Right lobe of liver (tissue), 6 donors: ENCODE measurements at places on chromosomes 2 and 18.

DNA sequence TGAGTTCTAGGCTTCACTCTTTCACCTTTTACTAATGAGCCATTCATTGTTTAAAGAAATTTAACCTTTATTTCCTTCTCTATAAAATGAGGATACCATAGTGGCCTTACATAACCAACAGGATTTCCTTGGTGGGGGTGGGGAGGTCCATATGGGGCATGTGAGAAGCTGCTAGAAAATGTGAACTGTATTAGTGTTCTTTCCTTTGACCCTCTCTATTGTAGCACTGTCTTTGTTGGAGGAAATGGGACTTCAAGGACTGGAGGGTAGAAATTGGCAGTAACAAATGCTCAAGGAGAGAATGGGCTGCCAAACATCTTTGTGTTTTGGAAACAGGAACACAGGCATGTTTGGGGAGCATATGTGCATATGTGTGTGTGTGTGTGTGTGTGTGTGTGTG lies 468.7 kb upstream of the ZEB2 start:
- DNase-seq = no peak

DNA sequence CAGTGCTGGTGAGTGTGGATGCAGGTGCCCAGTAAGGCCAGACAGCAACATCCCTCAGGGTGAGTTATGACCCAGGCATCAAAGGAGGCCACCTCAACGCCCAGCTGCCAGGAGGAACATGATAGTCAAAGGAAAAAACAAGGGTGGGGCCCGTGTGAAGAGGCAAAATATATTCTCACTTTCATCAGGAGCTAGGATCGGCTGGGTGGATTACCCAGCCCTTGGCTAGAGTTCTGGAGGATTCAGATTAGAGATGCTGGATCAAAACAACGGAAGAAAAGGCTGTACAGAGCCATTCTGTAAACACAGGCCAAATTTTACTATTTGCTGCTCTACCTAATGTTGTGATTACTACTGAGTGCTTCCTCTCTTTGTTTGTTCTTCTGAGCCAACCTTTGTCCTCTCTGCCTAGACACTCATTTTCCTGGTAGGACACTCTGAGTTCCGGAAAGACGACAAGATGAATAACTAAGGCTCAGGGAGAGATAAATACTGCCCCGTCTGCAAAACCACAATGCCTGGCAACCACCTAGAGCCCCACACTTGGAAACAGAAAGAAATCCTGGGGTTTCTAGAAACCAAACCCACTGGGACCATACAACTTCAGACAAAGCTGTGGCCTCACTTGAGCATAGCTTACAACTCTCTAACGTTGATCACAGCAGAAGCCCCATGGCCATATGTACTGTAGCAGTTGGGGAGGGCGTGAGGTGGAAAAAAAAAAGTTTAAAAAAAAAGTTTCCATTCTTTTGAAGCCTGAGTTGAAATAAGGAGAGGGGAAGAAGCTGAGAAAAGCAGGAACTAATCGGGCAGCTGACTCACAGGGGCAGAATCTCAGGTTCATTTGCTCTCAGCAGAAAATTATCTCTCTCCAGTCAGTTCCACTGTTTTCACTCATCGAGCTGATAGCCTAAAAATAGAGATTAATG lies 17.8 kb upstream of the PMAIP1 start:
- DNase-seq = no peak

GRCh38 chr2:101881131-101881530 lies 110.6 kb upstream of the IL1R2 start:
- no peak for DNase-seq

- no peak for DNase-seq
Measured at GRCh38 chr2:232540441-232541041, 1.0 kb downstream of the CHRNG start.

DNA sequence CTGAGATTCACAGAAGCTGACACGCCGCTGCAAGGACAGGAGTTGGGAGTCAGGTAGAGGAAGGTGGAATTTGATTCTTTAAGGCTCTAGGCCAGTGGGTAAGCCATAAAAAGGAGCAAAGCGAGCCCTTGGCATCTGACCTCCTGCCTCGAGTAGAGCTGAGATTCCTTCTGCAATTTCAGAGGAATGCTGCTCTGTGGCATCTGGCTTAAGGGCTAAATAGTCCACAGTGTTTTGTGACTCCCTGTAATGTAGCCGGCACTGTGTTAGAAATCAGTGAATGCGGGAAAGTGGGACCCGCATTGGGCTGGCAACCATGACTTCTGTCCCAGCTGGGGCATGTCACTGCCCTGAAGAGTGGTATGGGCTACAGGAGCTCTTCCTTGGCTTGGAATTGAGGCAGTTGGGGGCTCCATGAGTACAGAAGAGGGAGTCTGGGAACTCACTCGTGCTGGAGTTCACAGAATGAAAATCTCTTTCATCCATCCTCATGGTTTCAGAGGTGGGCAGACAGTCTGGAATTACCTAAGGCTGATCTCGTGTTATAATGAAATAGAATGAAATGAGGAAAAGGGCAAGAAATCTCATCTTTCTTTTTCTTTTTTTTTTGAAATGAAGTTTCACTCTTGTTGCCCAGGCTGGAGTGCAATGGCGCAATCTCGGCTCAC lies 12.7 kb upstream of the MYCN start:
- DNase-seq = no peak

GRCh38 chr2:83665154-83665553 lies 793.9 kb downstream of the SUCLG1 start:
- DNase-seq = no peak

DNA sequence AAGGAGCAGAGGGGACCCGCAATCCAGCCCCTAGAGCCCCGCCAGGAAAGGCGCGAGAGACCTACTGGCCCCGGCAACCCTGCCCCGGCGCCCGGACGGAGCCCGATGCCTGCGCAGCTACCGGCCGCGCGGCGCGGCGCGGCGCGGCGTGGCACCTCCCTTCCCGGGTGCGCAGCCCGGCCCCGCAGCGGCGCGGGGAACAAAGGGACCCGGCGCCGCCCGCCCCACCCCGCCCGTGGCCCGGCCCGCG lies 307 bp downstream of the CDH2 start:
- no peak for DNase-seq

GRCh38 chr2:17976871-17977746 lies 98.6 kb downstream of the KCNS3 start:
- no peak for DNase-seq

- no peak for DNase-seq
Measured at GRCh38 chr2:59575191-59575590, 978.3 kb downstream of the BCL11A start.

GRCh38 chr2:128503399-128504245 lies 185.0 kb upstream of the HS6ST1 start:
- no peak for DNase-seq

DNA sequence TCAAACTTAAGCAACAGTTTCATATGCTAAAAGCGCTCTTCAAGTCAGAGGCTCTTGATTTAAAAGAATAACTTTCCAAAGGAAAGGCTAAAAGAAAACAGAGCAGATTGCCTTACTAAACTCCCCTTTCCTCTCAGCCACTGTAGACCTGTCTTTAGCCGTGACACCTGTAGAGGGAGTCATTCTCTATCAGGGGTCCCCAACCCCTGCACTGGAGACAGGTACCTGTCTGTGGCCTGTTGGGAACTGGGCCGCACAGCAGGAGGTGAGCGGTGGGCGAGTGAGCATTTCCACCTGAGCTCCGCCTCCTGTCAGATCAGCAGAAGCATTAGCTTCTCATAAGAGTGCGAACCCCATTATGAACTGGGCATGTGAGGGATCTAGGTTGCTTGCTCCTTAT lies 9.6 kb downstream of the SLC14A1 start:
- DNase-seq = no peak

DNA sequence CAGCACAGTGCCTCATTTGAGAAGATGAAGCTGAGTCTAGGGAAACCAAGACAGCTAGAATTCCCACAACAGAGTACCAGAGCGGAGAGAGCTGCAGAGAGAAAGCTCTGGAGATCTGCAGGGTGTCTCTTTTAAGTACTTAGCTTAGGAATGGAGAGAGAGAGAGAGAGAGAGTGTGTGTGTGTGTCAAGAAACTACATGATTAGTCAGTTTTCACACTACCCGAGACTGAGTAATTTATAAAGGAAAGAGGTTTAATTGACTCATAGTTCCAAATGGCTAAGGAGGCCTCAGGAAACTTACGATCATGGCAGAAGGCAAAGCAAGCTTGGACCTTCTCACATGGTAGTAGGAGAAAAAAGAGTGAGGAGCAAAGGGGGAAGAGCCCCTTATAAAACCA lies 64.0 kb downstream of the HIBCH start:
- no peak for DNase-seq

- DNase-seq = no peak
Measured at GRCh38 chr18:58845928-58846724, 18.6 kb upstream of the ZNF532 start.

DNA sequence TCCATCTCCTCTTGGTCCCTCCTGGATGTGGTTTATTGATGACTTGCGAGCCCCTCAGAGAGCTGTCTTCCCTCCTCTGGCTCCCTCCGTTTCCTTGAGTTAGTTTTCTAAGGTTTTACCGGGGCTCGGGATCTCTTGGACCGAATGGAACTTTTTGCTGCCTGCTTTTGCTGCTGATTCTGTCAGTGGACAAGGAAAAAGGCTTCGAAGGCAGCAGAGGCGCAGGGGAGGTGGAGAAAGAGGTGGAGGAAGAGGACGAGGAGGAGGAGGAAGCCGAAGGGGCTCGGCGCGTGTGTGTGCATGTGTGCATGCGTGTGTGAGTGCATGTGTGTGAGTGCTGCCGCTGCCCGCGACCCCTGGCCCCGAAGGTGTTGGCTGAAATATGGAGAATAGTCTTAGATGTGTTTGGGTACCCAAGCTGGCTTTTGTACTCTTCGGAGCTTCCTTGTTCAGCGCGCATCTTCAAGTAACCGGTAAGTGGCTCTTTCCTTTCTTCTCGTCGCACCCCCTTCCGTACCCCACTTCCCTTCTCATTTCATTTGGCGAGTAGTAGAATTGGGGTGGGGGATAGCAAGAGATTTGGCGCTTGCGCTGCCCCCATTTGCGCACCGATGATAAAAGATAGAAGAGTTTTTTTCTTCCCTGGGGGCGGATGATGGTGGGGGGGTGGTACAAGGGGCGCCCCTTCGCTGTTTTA lies 557 bp downstream of the DCC start:
- DNase-seq = no peak

- DNase-seq = no peak
Measured at GRCh38 chr2:240469239-240469636, 33.8 kb downstream of the GPC1 start.

DNA sequence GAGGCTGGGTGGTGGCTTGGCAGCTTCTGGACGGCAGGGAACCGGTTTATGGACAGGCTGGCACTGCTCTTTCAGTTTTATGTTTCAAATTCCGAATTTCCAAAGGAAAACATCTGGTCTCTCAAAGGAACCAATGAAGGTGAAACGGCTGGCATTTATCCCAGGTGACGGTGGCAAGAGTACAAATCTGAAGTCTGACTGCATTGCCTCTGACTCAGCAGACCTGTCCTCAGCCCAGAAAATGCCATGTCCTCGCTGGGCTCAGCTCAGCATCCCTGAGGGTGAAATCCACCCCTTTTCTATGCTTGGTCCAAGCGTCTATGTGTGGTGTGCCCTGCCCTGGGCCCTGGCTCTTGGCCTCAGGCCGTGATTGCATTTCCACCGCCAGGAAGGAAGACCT lies 38.1 kb downstream of the NAPG start:
- DNase-seq = no peak

DNA sequence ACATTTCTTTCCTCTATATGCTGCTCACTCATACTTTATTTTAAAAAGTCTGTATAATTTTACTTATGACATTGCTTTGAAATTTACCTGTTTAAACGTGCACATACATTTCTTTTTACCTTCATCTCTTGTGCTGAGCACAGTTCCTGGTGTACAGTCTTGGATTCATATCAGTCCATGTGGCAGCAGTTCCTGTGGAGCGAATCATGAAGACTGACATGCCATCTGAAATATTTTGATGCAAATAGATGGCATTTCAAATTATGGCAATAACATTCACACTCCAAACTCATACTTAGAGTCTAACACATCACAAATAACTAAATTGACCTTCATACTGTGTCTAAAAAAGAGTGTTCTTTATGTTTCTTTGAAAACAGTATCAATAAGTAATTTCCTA lies 90.3 kb upstream of the CDH2 start:
- DNase-seq = no peak

DNA sequence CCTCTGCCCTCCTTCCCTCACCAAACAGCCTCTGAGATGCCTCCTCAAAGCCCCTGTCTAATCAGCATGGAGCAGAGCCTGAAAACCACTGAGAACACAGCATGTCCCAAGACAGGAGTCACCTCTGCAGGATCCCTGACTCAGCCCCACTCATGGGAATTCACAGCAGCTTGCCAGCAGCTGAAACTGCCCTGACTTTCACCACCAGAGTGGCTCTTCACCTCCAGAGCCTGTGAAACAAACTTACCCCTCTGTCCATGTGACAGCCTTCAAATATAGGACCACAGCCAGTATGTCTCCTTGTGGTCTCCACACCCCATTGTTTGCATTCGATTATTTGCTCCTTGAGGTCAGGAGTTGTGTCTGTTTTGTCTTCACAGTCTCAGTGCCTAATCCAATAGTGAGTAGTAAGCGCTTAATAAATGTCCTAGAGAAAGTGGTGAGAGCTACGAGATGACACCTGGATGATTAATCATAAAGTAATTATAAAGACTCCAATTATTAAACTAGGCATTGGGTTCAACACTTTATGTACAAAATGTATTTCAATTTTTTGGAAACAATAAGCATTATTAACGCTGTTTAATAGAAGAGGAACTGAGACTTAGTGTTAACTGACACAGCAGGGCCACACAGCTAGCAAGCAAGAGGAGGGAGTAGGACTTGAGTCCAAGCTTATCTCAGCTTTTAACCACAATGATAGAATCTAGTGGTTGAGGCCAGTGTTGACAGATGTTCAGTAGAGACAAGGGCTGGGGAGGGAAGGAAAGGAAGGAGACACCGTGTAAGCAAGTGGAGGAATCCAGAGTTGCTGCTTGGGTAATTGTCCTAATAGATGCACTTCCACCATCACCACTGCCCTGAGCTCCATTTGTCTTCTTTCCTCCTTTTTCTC lies 358.7 kb upstream of the TNP1 start:
- DNase-seq = no peak

- no peak for DNase-seq
Measured at GRCh38 chr2:23926290-23926749, 603 bp downstream of the ATAD2B start.

DNA sequence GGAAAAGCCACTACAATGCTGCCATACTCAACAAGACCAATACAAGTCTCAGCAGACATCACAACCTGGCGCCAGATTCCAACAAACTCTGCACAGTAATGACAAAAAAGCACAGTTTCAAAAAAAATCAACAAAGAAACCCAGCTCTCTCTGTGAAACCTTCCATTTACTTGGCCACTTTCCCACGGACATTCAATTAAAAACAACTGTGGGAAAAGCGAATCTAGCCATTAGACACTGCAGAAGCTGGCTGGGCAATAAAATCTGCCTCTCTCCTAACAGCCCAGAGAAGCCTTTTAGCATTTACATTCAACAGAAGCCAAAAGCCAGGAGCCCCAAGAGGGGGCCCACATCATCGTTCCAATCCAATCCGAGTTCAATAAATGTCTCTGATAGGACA lies 128.9 kb downstream of the HDAC4 start:
- DNase-seq = no peak

GRCh38 chr18:24009651-24010333 lies 4.8 kb upstream of the TTC39C start:
- DNase-seq = no peak

- no peak for DNase-seq
Measured at GRCh38 chr2:69734035-69734611, 7.8 kb upstream of the ANXA4 start.
